H4 (cell line): ENCODE measurements at places on chromosomes 1 and 21.

- DNase-seq: peak; percentile 73
These were observed at the start of gene METTL25B for GRCh38 chr1:156727926-156728598. METTL25B (plus strand) TSS chr1:156728469; CDS start chr1:156729105, 636 bp downstream.

- DNase-seq: no peak
These were observed 4.7 kb downstream of the C1orf210 start for GRCh38 chr1:43280692-43281091.

DNA sequence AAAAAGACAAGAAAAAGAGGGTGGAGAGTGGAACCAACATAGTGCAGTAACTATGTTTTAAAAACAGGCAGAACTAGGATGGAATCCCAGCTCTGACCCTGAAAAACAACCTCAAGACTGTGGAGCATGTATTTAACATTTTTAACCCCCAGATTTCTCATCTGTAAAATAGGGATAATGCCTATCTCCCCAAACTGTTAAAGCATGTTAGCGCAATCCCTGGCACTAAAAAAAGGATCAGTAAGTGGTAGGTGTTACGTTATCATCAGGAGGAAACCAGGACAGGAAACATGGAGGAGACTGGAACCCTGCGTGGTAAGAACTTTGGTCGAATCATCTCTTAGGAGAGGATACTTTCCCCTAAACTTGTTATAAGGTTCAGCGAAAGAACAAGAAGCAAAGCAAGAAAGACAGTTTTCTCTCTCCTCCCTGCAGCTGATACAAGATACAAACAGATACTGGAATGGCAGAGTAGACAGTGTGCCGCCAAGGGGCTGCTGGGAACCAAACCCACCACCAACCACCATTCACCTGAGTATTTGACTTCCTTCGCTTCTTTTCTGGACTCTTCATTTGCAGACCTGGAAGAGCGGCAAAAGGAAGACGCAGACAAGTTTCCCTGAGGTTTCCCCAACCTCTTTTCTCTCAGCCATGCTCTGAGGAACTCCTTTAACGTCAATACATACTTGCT, 991 bp downstream of the PYGO2 start:
- DNase-seq: no peak

GRCh38 chr1:231387770-231388669, 34.1 kb downstream of the EGLN1 start:
- DNase-seq: no peak

- DNase-seq: no peak
These were observed 84.6 kb downstream of the IGSF21 start for GRCh38 chr1:18192182-18192581.
